ENCODE measurements at places on chromosomes 3 and 15.

DNA sequence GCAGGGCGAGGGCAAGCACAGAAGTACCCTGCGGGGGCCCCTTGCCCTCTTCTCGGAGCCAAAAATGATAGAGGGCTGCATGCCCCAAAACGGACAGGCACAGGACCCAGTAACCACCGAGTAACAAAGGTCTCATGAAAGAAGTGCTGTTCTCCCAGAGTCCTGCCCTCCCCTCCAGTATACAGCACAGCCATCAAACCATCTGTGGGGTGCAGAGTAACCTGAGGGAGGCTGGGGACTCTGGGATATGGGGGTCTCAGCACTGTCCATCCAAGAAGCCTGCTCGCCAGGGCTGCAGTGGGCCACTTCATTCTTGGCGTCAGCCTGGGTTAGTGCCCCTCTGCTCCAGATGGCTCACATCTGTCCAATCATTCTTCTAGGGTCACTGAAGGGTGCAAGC, 6.1 kb downstream of the ULK3 start:
- no peak for DNase-seq

DNA sequence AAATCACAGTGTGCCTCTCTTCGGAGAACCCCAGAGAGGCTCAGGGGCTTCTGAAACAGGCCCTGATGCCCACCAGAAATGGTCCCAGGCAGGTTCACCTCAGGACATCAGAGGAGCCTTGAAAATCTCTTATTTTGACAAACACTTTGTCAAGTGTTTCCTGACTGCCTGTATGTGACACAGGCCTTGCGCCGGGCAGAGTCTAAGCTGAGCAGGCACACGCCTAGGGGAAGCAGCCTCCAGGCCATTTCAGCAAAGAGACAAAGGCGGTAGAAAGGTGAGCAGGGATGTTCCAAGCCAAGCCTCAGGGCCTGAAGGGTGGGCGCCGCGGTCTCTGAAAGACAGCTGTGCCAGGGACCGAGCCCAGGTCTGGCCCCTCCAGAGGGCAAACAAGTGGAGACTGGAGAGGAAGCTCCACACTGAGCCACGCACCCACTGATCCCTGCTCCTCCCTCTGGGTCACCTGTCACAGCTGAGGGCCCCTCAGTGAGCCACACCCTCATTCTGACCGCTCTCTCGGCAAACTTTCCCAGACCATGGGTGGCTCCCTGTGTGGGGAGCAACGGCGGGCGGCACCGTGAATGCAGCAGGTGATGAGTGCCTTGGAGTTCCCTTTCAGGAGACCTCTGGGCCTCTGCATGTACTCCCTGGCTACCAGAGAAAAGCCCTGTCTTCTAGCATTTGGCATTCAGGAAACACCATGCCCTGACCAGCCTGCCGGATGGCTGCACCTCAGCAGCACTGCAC, 136.1 kb downstream of the ADAMTS17 start:
- DNase-seq: no peak

GRCh38 chr15:64697911-64698369, 77.4 kb downstream of the RBPMS2 start:
- DNase-seq: no peak

DNA sequence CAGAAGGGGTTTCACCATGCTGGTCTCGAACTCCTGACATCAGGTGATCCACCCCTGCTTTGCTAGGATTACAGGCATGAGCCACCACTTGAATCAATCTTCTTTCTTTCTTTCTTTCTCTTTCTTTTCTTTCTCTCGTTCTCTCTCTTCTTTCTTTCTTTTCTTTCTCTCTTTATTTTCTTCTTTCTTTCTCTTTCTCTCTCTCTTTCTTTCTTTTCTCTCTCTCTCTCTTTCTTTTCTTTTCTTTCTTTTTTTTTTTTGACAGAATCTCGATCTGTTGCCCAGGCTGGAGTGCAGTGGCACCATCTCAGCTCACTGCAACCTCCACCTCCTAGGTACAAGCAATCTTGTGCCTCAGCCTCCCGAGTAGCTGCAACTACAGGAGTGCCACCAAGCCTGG, 37.9 kb upstream of the PIK3CB start:
- DNase-seq: no peak

- DNase-seq: no peak
Observed at GRCh38 chr3:37519661-37520060, 342.0 kb upstream of the CTDSPL start.

- DNase-seq: no peak
Observed at GRCh38 chr3:95438274-95438673, 1375.4 kb downstream of the NSUN3 start.

DNA sequence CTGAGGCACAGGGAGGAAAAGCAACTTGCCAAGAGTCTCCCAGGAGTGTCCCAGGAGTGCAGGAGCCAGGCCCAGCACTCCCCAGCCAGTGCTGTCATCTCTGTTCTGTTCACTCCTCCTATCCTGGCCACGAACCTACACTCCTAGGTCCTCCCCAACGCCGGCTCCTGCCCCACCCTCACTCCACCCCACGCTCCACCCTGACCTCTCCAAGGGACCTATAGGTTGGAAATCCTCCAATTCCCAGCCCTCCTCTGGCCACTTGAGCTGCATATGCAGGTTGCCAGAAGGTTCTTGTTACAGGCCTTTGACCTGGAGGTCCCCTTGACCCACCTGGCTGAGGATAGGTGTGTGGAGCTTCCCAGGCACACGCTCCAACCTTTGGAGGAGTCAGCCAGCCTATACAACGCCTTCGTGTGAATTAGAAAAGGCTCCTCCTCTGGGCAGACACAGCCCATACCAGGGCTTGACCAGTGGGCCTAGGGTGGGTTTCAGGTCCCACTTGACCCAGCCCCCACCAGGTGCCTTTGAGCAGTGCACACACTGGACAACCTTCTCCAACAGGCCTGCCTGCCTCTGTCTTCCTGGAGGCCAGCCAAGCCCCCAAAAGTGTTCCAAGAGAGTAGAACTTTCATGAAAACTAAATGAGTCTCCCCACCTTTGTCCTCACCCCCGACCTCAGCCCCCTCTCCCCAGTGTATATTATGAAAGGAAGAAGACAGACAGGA, 167.2 kb upstream of the TLE3 start:
- DNase-seq: no peak

DNA sequence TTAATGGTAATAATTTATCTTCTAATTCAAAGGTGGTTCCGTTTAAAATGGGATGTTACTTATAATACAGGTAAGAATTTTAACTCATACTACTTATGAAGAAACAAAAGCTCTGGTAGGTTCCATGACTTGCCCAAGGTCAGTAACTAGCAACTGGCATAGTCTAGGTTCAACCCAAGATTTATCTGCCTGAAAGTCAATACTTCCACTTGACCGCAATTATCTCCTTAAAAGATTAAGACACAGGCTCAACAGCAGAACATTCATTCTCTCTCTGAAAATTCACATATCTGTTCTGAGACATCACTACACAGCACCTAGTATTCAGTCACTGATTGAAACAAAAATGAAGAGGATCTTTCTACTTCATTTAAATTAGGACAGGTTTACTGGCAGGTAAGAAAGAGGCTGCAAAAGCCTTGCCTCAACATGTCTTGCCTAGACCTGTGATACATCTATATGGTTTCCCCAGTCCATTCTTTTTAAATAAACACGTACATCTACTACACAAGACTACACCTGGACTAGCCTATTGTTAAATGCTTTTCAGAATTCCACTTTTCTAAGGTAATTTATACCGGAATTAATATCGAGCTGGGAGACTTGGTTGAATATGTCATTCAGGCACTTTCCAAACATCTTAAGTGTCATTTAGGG, 1.2 kb downstream of the CSNK1G1 start:
- DNase-seq: no peak

GRCh38 chr3:188332085-188332484, 178.1 kb downstream of the LPP start:
- no peak for DNase-seq

DNA sequence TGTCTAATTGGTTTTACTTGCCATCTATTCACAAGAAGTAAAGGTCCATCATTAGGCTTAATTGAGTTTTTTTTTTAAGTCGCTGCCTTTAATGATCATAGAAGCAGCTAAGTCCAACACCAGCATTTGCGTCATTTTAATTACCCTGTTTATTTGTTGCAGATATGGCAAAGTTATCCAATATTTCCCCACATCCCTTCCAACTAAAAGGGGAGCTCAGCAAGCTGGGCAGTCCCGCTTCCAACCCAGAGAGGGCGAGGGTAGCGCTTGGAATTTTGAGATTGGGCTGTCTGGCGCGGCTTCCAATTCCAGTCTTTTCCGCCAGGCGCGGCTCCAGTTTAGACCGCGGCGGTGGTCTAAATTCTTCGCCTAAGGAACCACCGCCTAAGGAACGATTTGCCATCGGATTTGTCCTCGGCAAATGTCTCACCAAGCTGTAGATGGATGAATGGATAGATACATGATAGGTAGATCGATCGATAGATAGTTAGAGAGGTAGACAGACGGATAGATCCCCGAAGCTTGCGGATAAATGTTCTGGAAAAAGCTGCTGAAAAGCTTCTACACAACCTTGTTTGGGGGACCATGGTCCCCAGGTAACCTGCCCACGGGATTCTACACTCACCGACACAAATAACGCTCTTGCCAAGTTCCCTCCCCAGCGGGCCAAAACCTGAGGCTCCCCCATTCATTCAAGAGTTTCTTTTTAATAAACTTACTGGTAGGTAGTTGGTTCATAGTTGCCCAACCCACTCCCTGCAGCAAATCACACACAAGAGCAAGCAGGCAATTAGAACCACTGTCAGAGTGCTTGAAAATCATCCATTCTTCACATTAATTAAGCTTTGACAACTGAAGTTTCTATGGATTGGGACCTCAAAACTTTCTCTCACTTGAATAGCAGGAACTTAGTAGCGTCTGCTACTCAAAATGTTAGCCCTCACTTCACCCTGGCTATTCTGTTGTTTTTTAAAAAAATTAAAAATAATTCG, 49.1 kb downstream of the ZIC4 start:
- DNase-seq: no peak
